ENCODE measurements at places on chromosomes 7 and 10.

DNA sequence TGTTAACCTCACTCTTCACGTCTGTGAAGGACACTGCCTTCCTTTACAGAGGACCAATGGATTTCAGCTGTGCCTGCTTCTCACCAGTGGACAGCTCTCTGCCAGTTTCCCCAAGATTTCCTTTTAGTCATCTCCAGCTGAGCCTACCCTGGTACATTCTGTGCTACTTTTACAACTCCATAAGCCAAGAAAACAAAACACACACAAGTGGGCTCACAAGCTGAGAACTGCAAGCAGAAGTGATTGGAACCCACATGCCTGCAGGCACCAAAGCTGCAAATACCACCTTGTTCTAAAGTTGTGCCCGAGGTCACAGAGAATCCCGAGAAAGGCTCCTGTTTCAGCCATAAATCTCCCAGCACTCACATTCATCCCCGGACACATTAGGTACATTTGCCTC lies 636.8 kb downstream of the PHTF2 start:
- no peak for DNase-seq

- DNase-seq = no peak
Observed at GRCh38 chr7:123863461-123863860, 18.5 kb downstream of the HYAL4 start.

DNA sequence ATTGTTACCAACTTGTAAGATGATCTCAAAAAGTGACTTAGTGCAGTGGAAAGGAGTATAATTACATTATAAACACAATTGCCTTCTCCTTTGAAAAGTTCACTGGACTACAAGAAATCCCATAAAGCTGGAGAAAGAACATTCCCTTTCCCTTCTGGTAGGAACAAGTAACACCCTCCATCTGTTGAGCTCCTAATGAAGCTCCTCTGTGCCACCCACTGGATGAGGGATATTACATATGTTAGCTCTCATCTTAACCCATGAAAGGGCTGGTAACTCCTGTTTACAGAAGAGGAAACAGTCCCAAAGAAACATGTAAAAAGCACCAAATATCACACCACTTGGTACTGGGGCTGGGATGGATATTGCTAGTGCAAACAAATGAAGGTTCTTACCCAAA lies 8.1 kb downstream of the PGAM1 start:
- DNase-seq = no peak

DNA sequence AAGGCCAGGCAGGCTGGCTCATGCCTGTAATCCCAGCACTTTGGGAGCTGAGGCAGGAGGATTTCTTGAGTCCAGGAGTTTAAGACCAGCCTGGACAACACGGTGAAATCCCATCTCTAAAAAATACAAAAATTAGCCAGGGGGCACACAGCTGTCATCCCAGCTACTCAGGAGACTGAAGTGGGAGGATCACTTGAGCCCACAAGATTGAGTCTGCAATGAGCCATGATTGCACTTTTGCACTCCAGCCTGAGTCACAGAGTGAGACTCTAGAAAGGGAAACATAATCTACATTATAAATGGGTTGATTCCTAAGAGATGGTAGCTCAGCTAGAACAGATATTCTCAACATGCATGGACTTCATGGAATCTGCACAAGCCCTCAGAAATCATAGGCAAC lies 6.3 kb upstream of the LIPF start:
- no peak for DNase-seq

- DNase-seq = no peak
Observed at GRCh38 chr7:156105337-156106106, 293.3 kb upstream of the SHH start.

- no peak for DNase-seq
Observed at GRCh38 chr10:92734301-92734700, 44.5 kb downstream of the HHEX start.

DNA sequence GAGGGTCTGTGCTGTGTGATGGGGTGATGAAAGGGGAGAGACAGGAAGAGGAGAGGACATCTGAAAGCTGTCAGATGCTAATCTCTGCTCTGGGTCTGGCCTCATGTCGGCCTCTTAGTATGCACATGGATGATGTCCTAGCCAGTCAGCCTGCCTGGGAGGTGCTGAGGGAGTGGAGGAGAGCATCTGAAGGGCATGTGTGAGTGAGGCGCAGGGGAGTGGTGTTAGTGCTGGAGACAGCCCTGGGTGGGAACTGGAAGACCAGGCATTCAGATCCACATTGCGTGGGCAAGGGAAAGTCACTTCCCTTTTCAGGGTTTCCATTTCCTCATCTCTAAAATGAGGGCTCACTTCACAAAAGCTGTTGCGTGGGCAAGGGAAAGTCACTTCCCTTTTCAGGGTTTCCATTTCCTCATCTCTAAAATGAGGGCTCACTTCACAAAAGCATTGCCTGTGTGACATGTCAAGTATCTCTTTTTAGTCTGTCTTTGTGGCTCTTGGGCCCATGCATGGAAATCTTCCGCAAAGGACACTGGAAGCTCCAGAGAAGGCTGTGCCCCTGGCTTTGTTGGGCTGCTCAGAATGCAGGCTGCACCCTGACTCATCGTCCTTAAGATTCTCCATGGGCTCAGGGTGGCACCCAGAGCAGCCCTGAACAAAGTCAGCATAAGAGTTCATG lies 10.0 kb downstream of the SFTPD start:
- DNase-seq = no peak

DNA sequence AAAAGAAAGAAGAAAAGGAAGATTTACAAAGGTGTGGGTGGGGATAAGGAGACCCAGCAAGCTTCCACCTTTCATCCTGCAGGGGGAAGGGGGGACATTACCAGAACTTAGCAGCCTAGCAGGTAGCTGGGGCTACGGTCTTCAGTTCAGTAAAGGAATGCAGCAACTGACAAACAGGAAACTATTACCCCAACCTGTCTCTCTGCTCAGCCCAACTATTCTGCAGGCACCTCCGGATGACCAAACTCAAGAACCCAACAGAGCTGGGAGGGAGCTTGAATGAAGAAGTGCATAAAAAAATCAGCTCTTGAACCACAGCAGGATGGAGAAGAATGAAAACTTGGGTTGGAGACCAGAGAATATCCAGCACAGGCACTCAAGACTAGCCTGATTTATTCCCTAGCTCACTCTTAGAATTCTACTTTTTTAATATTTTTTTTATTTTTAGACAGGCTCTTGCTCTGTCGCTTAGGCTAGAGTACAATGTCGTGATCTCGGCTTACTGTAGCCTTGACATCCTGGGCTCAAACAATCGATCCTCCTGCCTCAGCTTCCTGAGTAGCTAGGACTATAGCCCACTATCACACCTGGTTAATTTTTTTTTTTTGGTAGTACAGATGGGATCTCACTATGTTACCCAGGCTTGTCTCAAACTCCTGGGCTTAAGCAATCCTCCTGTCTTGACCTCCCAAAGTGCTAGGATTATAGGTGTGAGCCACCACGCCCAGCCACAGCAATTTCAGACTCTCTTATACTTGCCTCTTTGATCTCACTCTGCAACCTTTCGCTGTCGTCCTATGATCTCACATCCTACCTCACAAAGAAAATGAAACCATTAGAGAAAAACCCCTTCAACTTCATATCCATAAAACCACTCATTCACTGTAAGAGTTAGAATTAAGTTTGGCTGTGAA lies 18.5 kb upstream of the C10orf67 start:
- no peak for DNase-seq

- DNase-seq = no peak
Observed at GRCh38 chr7:100957832-100958421, 8.6 kb downstream of the MUC3A start.

- no peak for DNase-seq
Observed at GRCh38 chr7:147013825-147014224, 897.2 kb downstream of the CNTNAP2 start.

DNA sequence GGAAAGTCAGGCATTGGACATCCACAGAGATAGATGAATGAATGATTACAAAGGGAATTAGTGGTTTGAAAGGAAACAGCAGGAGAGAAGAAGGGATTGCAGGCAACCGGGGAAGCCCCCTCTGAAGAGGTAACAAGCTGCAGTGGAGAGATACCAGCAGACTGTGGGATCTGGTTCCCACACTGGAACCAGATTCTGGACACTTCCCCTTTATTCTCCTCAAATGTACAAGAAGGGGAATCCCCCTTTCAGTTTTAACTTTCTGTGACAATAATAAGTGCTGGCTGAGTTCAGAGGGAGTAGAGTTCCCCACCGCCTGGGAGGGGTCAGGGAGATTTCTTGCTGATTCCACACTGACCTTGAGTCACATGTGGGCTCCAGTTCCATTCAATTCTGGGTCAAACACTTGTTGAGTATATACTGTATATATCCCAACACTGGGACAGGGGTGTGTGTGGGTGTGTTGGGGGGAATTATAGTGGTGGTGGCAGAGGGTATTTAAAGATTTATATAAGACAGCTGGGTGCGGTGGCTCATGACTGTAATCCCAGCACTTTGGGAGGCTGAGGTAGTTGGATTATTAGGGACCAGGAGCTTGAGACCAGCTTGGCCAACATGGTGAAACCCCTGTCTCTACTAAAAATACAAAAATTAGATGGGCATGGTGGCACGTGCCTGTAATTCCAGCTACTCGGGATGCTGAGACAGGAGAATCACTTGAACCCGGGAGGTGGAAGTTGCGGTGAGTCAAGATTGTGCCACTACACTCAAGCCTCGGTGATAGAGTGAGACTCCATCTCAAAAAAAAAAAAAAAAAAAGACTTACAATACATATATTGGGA lies 16.5 kb upstream of the DDIT4 start:
- no peak for DNase-seq

DNA sequence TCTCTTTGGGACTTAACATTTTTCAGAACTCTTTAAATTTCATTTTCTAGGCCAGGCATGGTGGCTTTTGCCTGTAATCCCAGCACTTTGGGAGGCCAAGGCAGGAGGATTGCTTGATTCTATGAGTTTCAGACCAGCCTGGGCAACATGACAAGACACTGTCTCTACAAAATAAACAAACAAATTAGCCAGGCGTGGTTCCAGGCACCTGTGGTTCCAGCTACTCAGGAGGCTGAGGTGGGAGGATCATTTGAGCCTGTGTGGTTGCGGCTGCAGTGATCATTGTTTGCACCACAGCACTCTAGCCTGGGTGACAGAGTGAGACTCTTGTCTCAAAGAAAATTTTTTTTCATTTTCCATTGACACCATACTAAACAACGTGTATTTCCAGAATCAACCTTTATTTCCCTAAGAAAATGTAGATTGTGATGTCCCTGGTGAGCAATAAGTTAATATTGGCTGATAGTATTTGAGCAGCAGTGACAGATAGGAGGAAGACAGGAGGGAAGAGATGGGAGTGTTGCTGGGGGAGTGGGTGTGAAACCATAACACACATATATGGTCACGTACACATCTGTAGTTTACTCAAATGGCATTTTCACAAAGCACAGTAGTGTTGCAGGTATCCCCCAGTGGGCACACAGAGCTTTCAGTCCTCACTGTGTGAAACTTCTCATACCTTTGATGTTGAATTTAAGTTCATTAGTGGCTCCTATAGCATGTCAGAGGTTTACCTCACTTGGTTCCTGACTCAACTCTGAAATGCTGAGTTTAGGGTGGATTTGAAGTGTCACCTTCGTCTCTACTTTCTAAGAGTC lies 205.6 kb downstream of the AUTS2 start:
- no peak for DNase-seq

DNA sequence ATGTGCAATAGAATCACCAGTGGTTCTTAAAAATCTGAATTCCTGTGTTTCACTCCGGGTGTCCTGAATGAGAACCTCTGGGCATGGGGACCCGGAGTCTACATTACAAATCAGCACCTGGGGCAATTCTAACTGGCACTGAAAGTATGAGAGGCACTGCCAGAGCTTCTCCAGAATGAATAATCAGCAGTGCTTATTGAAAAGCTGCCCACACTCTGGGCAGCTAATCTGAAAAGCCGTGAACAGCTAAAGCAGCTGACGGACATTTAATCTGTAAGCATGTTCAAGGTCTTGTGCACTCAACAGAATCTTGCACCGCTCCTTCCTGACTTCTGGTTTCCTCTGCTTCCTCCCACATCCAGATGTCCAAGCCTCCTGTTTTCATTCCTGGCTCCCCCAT lies 113.3 kb upstream of the KIF5B start:
- no peak for DNase-seq

- DNase-seq = no peak
Observed at GRCh38 chr7:132190683-132191082, 385.6 kb downstream of the PLXNA4 start.

GRCh38 chr7:51026341-51026740 lies 243.6 kb upstream of the GRB10 start:
- DNase-seq = no peak

GRCh38 chr7:28106321-28106829 lies 74.2 kb downstream of the JAZF1 start:
- no peak for DNase-seq

GRCh38 chr10:10796774-10797415 lies 220.8 kb upstream of the CELF2 start:
- no peak for DNase-seq

DNA sequence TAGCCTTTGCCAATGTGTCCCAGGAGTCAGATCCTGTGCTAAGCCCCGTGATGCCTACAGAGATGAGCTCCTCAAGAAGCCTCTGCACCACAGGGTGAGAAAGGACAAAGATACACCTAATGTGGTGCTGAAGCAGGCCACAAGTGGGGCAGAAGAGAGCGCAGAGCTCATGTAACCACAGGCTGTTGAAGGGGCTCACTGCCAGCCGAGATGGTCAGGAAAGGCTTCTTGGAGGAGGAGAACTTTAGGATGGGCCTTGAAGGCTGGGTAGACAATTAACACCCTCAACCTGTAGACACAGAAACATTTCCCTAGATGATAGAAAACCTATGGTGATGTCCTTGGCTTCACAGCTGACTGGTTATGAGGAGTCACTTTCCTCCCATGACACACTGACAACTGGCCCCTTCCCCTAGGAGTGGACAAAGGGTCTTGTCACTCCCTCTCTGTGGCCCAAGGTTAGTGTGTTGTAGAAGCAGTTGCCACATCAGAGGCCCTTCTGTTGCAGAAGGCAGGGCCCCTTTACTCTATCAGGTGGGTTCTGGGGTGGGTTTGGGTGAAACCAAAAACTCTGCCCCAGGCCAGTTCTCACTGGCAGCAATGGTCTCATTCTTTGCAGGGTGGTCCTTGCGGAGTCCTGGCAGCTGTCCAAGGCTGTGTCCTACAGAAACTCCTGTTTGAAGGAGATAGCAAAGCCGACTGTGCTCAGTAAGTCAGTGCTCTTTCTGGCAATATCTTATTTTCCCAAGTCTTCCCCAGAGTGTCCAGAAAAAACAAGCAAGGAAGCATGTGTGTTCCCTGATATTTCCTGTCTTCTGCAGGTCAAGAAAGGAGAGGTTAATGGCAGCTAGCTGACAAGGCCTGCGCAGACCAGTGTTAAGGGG lies 69.2 kb downstream of the MINDY4 start:
- DNase-seq = no peak

DNA sequence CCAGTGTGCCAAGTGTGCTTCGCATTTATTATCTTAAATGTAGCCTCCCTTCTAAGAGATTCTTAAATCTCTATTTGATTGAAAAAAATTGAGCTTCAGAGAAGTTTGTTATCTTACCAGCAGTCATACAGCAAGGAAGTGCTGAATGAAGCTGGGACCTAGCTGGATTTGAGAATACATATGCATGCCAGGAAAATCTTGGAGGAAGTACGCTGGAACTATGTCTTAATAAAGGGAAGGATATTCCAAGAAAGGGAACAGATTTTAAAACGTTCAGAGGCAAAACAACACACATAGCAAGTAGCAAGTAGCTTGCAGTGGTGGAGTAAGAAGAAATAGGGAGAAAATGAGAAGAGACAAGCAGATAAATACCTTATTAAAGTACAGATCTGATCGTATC lies 1.5 kb downstream of the CFAP70 start:
- no peak for DNase-seq

- no peak for DNase-seq
Observed at GRCh38 chr10:69087590-69088470, at the start of gene SRGN. Gene SRGN (plus strand): TSS chr10:69088103. CDS start chr10:69088158, 55 bp downstream.
